Stimulated activated CD4-positive, alpha-beta T cell treated with anti-CD3 and anti-CD28 coated beads, TNF-alpha, amount 100 ng/mL, for 1 hour (primary cell): ENCODE measurements at places on chromosomes 1 and 21.

DNA sequence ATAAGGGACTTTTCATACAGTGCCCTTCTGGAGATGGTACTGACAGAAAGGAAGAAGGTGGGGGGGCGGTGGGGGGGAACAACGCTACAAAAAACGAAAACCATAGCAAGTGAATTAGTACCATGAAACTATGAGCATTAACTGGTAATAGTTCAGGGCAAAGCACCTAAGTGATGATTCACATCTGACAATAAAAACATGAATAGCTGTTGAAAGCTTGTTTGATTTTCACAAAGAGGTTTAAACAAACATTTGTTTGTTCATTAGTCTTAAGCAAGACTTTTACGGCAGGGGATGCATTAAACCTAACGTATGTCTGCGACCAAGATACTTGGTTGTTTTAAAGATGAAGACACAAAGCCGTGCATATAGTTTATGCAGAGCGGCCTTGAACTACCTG lies 177.5 kb downstream of the LMO4 start:
- DNase-seq = no peak

DNA sequence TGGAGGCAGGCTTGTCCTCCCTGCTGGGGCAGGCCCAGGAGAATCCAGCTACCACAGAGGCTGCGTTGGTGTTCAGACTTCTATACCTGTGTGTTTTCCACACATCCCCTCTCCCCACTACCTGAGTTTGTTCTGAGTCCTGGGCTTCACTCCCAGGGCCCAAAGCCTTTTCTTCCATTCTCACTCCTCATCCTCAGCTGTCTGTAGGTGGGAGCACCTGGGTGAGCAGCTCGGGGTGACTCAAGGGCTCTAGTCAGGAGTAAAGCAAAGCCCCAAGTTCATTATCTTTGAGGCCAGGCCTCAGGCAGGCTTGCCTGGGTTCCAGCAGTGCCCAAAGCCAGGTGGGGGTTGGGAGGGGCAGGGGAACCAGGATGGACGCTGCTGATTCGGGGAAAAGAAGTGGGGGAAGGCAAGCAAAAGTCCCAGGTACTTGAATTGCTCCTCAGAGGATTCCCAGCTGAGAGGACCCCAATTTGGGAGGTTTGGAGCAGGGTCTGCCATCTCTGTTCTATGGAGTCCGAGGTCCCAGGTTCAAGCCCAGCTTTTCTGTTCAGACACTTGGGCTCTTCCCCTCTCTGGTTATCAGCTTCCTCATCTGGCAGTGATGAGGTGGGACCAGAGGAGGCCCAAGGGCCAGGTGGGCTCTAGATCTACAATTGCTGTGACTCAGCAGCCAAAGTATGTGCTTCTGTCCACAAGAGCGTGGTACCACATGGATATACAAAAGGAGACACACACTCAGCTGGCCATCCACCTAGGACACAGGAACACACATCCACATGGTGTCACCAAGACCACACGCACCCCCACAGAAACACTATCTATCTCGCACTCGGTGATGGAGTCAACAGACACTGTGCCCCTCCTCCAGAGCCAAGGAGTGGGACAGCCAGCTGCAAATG lies 5.8 kb upstream of the PTPN7 start:
- DNase-seq = no peak

DNA sequence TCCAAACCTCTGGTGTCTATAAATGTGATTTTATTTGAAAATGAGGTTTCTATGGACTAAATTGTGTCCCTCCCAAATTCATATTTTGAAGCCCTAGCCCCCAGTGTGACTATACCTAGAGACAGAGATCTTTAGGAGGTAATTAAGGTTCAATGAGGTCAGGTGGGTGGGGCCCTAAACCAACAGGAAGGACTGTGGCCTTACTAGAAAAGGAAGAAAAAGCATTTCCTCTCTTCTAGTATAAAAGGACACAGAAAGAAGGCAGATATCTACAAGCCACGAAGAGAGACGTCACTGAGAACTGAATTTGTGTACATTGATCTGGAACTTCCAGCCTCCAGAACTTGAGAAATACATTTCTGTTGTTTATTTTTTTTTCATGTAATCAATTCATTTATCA lies 123.1 kb upstream of the RUNX1 start:
- no peak for DNase-seq

- DNase-seq = no peak
These were observed 505.2 kb downstream of the PLPP3 start for GRCh38 chr1:56074007-56074651.

GRCh38 chr1:66982561-66983260 lies 57.9 kb downstream of the MIER1 start:
- DNase-seq = no peak

DNA sequence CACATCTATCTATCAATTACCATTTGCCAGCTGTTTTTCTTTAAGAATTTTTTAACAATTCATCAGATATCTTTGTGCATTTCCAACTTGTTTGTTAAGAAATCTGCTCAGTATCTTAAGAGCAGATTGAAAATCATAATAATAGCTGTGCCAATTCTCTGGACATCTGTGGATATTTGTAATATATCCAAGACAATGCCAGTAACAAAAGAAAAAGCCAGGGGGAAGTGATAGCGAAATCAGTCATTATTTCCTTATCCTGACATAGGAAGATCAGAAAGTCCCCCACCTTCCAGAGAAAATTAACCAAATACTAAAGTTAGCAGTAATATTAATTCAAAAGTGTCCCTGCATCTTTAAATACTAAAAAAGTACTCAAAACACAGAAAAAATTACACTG lies 217.1 kb downstream of the RERE start:
- no peak for DNase-seq

GRCh38 chr1:25765923-25766589 lies 33.9 kb upstream of the SELENON start:
- DNase-seq = no peak
